AG08396 (cell line): ENCODE measurements at places on chromosomes 16 and 17.

DNA sequence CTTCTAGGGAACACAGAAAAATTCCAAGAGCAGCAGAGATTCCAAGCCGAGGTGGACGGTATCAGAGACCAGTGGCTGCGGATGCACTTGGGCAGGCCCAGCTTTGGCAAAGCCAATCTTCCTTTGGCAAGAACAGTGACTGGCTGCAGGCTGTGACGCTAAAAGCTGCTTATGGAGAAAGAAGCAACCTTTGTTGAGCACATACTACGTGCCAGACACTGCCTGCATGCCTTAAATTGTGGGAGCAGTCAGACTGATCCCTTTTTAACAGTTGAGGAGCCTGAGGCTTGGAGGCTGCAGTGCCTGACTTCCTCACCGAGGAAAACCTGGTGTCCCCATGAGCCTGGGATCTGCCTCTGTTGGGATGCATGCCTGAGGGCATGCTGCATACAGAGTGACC is 69.0 kb upstream of the AMZ2 start:
- DNase-seq = no peak

- no peak for DNase-seq
These were observed 2.4 kb downstream of the OSGIN1 start for GRCh38 chr16:83955218-83956130.

- no peak for DNase-seq
These were observed 4.6 kb upstream of the TEDC2 start for GRCh38 chr16:2455081-2455845.

DNA sequence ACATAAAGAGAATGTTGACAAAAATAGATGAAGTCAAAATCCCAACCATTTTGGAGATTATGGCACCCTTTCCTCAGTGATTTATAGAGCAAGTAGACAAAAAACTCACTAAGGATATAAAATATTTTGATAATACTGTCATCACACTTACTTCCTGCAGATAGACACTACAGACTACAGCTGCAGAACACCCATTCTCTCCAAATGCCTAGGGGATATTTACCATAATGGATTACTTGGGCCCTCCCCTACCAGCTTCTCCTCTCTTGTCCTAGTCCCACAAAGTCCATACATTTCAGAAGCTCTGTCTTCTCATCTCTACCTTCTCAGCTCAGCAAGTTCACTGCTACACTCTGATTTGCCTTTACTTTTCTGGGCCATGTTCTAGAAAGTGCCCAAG is 37.2 kb upstream of the CCNF start:
- no peak for DNase-seq

GRCh38 chr17:4949321-4950074 is 1.2 kb upstream of the PFN1 start:
- DNase-seq = peak; percentile 78

DNA sequence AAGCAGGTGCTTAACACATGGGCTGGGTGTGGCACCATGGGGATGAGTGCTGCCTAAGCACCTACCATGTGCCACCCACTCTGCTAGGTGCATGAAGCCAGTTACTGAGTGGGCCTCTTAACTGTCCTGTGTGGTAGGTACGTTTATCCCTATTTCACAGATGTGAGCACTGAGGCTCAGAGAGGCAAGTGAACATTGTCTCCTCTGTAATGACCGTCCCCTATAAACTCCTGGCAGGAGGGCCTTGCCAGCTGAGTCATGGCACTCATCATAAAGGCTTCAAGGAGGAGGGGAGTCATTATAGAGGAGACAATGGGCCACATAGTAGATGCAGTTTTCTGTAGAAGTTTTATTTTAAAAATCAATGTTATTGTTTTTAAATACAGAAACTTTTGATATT is 79.1 kb downstream of the RAB11FIP4 start:
- no peak for DNase-seq
